ENCODE measurements at places on chromosomes 3 and 15.
A peak's percentile ranks its signal among the peaks of the same experiment; 100 is the strongest.

DNA sequence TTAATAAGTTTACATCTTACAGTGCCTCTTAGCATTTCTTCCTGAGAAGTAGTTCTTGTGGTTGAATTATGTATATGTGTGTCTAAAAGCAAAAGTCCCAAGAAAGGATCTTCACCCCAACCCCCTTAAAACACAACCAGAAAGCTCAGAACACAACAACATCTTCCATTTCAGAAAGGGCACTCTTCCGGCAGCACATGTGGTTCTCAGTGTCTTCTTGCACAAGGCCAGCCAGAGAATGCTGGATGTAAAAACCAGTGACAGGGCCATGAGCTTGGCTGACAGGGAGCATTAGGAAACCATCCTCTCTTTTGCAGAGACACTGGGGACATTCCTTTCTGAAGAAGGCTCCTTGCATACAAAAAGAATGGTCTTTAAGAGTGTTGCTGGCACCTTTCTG is 45.0 kb downstream of the EEFSEC start:
- DNase-seq: no peak

GRCh38 chr15:52284164-52284563 is 11.4 kb downstream of the MYO5C start:
- DNase-seq: no peak

GRCh38 chr15:47460795-47461573 is 256.3 kb upstream of the SEMA6D start:
- DNase-seq: no peak

DNA sequence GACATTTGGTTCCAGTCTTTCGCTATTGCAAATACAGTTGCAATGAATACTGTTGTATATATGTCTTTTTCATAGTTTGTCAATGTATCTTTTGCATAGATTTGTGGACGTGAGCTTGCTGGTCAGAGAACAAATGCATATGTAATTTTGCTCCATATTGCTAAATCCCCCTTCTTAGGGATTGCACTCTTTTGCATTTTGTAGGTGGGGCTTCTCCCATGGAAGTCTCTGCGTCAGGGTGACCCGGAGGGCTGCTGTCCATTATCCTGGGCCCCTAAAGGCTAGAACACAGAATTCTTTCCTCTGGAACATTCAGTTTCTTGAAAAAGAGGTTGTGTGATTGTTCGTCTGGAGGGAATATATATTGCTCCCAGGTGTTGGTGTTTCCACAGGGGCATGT is 25.2 kb upstream of the KLHL25 start:
- no peak for DNase-seq

- DNase-seq: no peak
These were observed 34.3 kb downstream of the FRMD5 start for GRCh38 chr15:44160796-44161195.

- DNase-seq: no peak
These were observed 8.4 kb upstream of the GSK3B start for GRCh38 chr3:120102674-120103073.

GRCh38 chr3:461006-461405 is 264.4 kb downstream of the CHL1 start:
- no peak for DNase-seq

GRCh38 chr15:34999906-35000305 is 11.8 kb upstream of the ZNF770 start:
- DNase-seq: no peak

DNA sequence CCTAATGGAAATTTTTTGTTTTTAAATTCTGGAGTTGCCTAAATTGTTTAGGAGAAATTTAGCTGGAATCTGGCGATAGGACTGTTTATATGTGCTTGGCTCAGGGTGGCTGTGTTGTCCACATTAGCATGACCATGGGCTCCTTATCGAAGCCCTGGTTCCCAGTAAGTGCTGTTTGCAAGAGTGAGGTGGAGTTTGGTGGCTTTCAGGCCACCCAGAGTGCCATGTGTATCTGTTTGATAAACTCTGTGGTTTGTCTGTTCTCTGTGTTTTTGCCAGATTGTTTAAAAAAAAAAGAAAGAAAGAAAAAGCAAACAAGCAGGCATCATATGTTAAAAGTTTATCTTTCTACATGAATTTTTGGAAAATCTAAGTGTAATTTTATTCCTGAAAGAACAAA is 51.5 kb downstream of the PLCL2 start:
- no peak for DNase-seq

- no peak for DNase-seq
These were observed 7.2 kb downstream of the SPG21 start for GRCh38 chr15:64982472-64982871.

- DNase-seq: no peak
These were observed 131.9 kb upstream of the MEF2A start for GRCh38 chr15:99433757-99434450.

DNA sequence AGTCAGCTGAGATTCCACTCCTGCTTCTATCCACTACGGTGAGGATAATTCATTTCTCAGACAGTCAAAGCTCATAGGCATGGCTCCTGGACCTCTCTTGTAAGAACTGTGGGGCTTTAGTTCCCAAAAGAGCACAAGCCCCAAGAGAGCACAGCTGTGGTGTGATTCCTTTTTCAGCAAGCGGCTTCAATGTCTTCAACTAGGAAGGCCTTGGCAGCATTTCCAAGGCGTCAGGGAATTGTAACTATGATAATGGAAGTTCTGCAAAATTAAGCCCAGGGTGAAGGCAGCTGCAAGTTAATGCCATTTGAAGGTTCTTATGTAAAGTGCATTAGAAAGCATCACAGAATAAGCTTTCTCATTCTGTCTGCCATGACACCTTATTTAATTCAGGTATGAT is 657.1 kb downstream of the GRM7 start:
- no peak for DNase-seq

DNA sequence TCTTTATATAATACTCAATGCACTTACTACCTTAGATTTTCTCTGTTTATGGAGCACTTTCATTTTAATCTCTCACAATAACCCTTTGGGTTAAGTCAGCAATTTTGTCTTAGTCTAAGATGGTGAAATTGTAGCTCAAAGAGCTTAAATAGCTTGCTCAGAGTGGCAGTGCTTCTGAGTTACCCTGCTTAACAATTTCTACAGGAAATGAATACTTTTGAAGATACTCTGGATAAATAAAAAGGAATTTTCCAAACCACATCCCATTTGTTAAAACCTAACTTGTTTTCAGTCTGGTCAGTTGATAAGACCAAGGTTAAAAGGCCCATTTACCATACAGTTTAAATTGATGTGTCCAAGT is 37.2 kb downstream of the HMG20A start:
- DNase-seq: no peak

DNA sequence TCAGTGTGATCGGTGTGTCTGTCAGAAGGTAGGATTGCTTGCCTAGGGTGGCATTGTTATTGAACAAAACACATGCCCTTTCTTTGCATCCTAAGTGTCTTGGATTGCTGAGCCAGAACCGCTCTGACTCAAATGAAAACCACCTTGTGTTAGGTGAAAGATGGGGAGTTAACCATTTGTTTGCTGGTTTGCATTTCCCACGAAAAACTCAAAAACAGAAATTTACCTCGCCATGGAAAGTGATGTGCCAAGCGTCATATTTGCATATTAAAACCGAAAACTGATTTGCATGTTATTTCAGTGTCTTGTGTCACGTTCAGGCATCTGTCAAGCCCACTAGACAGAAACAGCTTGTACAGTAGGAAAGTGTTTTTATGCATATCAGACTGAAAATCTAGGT is 474.6 kb upstream of the TPRG1 start:
- DNase-seq: no peak

- DNase-seq: no peak
These were observed 62.1 kb upstream of the RNU6-1 start for GRCh38 chr15:67901922-67902321.

- no peak for DNase-seq
These were observed 56.2 kb downstream of the TFG start for GRCh38 chr3:100765437-100765975.

DNA sequence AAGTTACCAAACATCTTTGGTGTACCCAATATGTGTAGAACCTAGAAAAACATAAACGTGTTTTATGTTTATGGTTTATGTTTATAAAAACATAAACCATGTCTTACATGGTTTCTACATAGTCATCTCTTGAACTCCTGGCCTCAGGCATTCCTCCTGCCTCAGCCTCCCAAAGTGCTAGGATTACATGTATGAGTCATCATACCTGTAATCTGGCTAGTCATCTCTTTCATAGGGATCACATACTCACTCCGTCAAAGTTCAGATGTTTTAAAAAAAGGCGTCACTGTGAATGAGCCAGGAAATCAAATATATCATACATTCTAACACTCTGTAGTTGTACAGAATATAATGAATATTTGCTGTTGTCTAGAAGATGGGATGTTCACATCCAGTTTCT is 178.6 kb downstream of the CPNE4 start:
- DNase-seq: no peak

GRCh38 chr3:76961284-76961683 is 78.6 kb upstream of the ROBO2 start:
- DNase-seq: no peak

DNA sequence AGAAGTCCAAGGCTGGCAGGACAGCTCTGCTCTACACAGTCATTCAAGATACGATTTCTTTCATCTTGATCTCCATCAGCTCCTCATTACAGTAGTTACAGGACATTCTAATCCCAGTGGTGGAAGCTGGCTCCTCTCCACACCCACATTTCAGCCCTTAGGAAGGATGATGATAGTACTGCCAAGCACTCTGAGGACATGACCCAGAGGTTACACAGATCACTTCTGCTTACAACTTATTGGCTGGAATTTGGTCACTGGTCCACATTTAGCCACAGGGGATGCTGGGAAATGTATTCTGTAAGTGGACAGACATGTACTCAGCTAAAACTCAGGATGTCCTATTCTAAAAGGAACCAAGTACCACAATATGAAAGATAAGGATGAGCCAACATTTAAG is 77.1 kb downstream of the IQCH start:
- no peak for DNase-seq

DNA sequence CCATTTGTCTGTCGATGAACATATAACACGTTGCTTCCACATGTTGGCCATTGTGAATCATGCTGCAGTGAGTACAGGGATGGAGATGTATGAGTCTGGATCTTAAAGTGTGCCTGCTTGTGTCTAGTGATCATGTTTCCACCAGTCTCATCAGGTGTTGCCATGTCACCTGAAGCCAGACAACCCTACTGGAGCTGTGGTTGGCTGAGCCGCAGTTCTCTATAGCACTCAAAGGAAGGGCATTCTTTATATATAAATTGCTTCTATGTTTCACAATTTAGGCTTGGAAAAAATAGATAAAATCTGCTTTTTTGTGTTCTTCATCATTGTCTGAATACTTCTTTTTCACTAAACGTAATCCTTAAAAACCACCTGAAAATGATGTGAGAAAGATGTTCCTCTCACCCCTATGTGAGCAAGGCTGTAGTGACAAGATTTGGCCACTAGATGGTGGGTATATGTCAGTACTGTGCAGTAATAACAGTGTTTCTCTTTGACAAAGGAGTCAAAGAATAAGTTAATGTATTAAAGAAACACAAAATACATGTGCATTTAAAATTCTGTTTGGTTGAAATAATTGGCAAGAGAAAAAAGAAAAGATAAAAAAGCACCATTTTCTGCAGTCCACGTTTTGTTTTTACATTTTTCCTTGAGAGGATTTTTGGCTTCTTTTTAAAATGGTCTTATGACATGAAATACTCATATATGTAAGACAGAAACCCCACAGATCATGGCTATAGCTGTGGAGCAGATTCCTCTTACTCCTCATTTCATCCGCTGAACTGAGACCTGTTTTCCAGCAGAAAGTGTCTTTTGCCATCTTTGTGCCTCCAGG is 394.5 kb upstream of the DPPA4 start:
- DNase-seq: peak; percentile 19

DNA sequence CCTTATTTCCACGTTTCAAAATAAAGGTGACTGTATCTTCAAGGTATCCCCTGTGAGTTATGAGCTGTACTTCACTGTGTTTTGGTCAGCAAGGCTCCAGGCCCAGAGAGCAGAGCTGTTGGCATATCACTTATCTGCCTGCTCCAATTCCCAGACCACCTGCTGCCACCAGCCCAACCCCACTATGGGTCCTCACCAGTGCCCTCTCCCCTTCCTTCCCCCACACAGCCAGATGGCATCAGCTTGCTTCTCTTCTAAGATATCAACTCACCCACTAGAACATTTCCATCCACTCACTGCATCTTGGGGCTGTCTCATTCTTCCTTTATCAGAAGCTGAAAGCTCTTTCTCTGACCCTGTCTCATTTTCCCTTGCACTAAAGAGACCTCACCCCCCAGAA is 136.9 kb upstream of the EIF1B start:
- no peak for DNase-seq

DNA sequence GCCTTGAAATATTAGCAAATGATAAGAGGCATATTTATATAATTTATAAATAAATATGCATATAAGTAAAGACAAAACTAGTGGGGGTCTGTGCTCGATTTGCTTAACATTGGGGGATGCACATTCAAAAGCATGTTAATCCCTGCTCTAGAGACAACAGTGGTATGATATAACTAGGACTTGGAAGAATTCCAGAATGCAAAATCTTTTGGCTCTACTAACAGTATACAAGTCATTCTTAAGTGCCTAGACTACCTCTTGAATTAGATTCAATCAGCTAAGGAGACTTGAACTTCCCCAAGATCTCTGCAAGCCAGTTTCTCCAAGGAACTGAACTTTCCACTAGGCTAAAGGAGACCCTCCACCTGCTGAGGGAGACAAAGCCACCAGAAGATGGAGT is 282.7 kb upstream of the RORA start:
- no peak for DNase-seq

GRCh38 chr3:179672918-179673317 is 20.1 kb downstream of the USP13 start:
- DNase-seq: no peak

DNA sequence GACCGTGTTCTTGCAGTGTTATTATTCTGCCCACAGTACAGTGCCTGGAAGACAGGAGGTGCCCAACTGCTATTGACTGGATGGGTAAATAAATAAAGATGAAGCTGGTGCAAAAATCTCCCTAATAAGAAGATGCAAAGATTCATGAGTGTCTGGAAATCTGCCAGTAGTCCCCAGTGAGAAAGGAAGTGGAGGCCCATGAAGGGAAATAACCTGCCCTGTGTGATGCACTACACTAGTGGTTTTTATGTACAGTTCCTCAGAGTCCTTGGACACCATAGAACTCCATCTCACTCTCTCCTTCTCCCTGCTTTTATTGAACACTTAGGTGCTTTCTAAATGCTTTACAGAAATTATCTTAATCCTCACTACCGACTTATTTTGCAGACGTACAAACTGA is 8.3 kb upstream of the SUCLG2 start:
- DNase-seq: no peak

GRCh38 chr15:70912187-70912586 is 19.6 kb downstream of the LRRC49 start:
- no peak for DNase-seq

- DNase-seq: no peak
These were observed 295.3 kb upstream of the UBE2E2 start for GRCh38 chr3:22907796-22908195.

Data from stimulated activated CD8-positive, alpha-beta memory T cell treated with anti-CD3 and anti-CD28 coated beads, Interleukin-4, amount 100 ng/mL, for 1 hour (primary cell).